ENCODE measurements at places on chromosomes 6 and 20.

DNA sequence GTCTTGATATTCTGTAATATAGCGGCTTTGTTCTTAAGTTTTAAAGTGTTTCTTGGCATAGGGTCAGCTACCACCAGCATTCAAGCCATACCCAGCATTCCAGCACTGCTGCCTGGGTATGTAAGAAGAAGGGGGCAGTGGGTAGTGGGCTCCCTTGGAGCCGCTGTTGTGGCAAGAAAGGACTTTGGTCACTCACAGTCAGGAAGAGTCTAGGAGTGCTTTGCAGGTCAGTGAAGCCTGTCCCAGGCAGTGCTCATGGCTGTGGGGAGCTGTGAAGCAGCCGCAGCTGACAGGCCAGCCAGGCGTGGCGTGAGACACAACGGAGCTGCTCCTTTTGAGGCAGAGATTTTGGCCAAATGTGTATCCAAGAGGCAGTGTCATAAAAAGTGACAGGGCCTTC is 512.0 kb downstream of the CDKAL1 start:
- peak; percentile 11 for DNase-seq

- no peak for DNase-seq
Measured at GRCh38 chr6:109091314-109092024, 3.2 kb downstream of the SESN1 start.

DNA sequence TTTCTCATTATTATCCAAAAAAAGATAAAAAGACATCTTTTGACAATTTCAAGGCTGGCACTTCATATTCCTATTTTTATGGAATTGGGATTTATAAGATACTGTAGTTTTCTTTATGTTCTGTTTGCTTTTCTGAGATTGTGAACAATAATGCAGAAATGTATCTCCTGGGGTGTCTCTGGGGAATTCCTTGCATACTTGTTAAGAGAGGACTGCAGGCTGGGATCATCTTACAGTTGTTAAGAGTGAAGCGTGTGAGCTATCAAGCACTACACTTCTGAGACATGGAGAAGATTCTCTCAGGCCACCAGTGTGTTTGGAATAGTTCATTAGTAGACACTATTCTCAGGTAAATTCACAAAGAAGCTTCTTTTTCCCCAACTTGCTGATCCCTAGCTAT is 963.3 kb upstream of the GJE1 start:
- DNase-seq, result peak; percentile 95

DNA sequence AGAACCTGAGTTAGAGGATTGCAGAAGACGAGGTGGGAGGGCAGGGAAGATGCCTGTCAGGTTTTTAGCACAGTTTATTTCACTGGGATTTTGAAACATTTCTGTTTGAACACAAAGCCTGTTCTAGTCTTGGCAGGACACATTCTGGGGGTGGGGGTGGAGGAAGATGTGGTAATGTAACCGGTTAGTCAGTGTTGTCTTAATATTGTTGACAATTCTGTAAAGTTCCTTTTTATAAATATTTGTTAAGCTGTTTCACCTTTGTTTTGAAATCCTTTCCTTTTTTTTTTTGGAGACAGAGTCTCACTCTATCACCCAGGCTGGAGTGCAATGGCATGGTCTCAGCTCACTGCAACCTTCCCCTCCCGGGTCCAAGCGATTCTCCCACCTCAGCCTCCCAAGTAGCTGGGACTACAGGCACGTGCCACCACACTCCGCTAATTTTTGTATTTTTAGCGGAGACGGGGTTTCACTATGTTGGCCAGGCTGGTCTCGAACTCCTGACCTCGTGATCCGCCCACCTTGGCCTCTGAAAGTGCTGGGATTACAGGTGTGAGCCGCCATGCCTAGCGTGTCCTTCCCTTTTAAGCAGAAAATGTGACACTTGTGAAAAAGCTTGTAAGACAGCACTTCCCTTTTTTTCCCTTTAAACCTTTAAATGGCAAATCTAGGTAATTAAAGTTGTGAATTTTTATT is 20.2 kb downstream of the SLC9A8 start:
- no peak for DNase-seq

DNA sequence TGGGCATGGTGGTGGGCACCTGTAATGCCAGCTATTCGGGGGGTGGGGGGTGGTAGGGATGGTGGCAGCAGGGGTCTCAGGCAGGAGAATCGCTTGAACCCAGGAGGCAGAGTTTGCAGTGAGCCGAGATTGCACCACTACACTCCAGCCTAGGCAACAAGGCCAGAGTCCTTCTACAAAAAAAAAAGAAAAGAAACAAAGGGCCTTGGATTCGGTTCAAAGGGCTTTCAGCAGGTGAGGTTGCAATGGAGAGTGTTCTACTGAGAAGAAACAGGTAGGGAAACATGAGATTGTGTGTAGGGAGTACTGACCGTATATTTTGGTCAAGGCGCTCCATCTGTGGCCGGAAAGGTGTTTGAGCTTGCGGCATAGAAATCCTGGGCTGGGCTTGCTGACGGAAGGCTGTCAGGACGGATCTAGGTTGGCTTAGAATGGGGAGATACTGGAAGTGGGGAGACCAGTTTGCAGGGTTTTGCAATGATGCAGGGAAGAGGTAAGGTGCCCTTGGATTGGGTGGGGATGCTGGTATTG is 40.7 kb upstream of the DSP start:
- DNase-seq, result no peak

- DNase-seq, result peak; percentile 52
Measured at GRCh38 chr6:145731447-145731846, 3.9 kb downstream of the EPM2A start.

GRCh38 chr20:36984257-36984638 is 32.7 kb upstream of the SAMHD1 start:
- no peak for DNase-seq

- no peak for DNase-seq
Measured at GRCh38 chr20:46178891-46179290, 60.8 kb downstream of the CD40 start.

DNA sequence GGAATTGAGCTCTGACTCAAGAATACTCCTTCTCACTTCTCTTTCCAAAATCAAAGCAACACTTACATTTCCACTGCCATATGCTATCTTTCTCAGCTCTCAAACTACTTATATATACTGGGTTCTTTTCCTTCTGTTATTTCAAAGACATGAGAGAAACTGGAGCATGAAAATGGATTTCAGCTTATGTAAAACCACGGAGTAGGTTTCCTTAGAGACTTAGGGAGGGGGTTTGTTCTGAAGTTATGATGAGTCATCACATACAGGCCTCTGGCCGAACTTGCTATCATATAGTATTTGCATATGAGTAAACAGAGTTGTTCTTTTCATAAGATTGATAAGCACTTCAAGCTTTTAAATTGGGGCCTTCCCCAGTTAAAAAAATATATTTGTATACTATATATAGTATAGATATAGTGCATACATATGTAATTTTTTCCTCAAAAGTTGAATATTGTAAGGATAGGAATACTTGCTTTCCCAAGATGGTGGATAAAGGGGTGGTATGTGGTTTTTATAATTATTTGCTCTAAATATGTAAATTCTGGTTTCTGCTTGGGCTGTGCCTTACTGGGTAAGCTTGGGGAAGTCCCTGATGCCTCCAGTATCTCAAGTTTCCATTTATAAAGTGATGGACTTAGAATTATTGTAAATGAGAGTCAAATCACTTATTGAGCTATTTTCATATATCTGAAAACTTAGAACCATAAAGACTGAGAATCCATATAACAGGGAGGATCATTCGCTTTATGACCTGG is 273.9 kb downstream of the RFPL4B start:
- DNase-seq, result peak; percentile 61

- no peak for DNase-seq
Measured at GRCh38 chr20:63554361-63555278, 661 bp downstream of the FNDC11 start.

DNA sequence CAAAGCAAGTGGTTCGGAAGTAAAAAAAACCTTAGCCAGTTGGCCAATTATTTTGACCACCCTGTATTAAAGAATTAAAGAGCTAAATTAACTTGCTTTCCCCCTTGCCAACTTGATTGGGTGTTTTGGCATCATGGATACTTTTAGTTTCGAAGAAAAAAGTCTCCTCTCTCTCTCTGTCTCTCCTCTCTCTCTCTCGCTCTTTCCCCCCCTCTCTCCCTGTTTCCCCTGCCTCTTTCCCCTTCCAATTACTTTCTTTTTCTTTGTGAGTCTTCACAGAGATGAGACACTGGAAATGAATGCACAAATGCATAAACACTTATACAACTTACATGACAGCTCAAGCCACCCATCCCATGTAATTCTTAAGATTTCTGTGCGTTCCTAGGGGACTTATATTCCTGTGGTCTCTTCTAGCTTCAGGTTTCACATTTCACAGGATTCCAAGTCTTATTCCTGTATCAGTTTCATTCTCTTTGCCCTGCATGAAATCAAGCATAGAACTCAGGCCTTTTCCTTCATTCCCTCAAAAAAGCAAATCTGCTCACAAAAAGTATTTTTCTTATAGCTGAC is 32.9 kb upstream of the EYA4 start:
- peak; percentile 60 for DNase-seq

All from fibroblast of upper back skin (primary cell).